ENCODE measurements at places on chromosomes 2 and 18. TPM values are rescaled to one million over a fixed set of nuclear protein-coding genes. Genes with fewer than 3 reads are reported as not detected.

The LRRC30 gene
- polyA plus RNA-seq, result not detected

The FAM237A gene
- not detected for polyA plus RNA-seq

The IL36B gene
- not detected for polyA plus RNA-seq

The CRYGD gene
- polyA plus RNA-seq, result not detected

The PRPF40A gene
- 18.8 TPM for polyA plus RNA-seq

The CCDC150 gene
- polyA plus RNA-seq, result 1.2 TPM

The SPC25 gene
- polyA plus RNA-seq, result 22.3 TPM

The FNDC4 gene
- 23.0 TPM for polyA plus RNA-seq

The PDE11A gene
- polyA plus RNA-seq, result 0.36 TPM

The AMER3 gene
- 5.7 TPM for polyA plus RNA-seq

The CNRIP1 gene
- polyA plus RNA-seq, result 32.8 TPM

The LOXHD1 gene
- not detected for polyA plus RNA-seq

The SLC38A11 gene
- polyA plus RNA-seq, result 1.7 TPM

The SPEG gene
- polyA plus RNA-seq, result 26.3 TPM

The CHRND gene
- polyA plus RNA-seq, result not detected

The ARHGAP25 gene
- polyA plus RNA-seq, result 4.9 TPM

The SH3RF3 gene
- 2.3 TPM for polyA plus RNA-seq

The GPAT2 gene
- 1.5 TPM for polyA plus RNA-seq

The ALPP gene
- not detected for polyA plus RNA-seq

The MTA3 gene
- polyA plus RNA-seq, result 26.9 TPM

The EPB41L3 gene
- 83.1 TPM for polyA plus RNA-seq

The BOK gene
- 76.1 TPM for polyA plus RNA-seq

The PROKR1 gene
- not detected for polyA plus RNA-seq

The PSMA8 gene
- not detected for polyA plus RNA-seq

The CCDC141 gene
- not detected for polyA plus RNA-seq

The CACNB4 gene
- polyA plus RNA-seq, result 1.1 TPM

The UCN gene
- 0.93 TPM for polyA plus RNA-seq
